ENCODE measurements at places on chromosomes 2 and 18.
A peak's percentile ranks its signal among the peaks of the same experiment; 100 is the strongest.

- DNase-seq, result no peak
Observed at GRCh38 chr2:180707175-180707883, 273.1 kb upstream of the UBE2E3 start.

DNA sequence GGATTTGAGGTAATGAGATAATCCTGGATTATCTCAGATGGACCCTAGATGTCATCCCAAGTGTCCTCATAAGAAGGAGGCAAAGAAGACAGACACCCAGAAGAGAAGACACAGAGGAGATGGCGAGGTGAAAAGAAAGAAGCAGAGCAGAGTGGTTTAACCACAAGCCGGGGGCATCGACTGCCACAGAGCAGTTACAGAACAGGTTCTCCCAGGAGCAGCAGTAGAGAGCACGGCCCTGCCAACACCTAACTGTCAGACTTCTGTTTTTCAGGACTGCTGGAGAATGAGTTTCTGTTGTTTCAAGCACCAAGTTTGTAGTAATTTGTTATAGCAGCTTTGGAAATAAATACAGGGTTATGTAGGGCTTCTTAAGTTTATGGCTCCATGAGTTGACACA, 437.0 kb downstream of the THSD7B start:
- no peak for DNase-seq

- no peak for DNase-seq
Observed at GRCh38 chr2:56770490-56770889, 586.7 kb downstream of the CCDC85A start.

GRCh38 chr2:234476766-234477165, 20.1 kb downstream of the ARL4C start:
- DNase-seq, result no peak

DNA sequence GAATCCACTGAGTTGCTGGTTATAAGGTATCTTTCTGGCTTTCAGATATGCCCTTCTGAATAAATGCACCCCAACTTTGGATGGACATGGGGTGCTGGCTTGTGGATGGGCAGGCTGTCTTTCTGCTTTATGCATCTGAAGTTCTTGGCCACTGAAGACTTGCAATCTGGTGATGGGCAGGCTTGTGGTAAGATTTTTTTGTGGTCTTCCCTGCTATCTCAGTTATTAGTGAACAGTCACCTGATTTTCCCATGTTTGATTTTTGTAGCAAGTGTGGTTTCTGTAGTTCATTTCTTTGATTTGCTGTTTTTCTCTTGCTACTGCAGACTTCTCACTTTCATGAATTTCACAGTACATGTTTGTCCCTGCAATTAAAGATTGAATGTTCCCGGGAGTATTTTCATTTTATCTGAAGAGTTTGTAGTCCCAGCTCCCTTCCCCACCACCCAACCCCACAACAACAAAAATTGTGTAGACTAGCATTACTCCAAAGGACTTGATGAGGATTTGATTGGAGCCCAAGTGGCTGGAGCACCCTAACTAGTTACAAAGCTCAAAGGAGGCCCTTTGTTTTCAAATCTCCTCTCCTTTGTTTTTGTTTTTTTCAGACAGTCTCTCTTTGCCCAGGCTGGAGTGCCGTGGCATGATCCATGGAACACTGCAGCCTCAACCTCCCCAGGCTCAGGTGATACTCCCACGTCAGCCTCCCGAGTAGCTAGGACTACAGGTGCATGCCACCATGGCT, 63.6 kb upstream of the MGAT5 start:
- no peak for DNase-seq

GRCh38 chr2:6945821-6946220, 28.6 kb downstream of the RNF144A start:
- DNase-seq, result no peak

GRCh38 chr2:113260991-113261390, 17.7 kb downstream of the PAX8 start:
- no peak for DNase-seq

DNA sequence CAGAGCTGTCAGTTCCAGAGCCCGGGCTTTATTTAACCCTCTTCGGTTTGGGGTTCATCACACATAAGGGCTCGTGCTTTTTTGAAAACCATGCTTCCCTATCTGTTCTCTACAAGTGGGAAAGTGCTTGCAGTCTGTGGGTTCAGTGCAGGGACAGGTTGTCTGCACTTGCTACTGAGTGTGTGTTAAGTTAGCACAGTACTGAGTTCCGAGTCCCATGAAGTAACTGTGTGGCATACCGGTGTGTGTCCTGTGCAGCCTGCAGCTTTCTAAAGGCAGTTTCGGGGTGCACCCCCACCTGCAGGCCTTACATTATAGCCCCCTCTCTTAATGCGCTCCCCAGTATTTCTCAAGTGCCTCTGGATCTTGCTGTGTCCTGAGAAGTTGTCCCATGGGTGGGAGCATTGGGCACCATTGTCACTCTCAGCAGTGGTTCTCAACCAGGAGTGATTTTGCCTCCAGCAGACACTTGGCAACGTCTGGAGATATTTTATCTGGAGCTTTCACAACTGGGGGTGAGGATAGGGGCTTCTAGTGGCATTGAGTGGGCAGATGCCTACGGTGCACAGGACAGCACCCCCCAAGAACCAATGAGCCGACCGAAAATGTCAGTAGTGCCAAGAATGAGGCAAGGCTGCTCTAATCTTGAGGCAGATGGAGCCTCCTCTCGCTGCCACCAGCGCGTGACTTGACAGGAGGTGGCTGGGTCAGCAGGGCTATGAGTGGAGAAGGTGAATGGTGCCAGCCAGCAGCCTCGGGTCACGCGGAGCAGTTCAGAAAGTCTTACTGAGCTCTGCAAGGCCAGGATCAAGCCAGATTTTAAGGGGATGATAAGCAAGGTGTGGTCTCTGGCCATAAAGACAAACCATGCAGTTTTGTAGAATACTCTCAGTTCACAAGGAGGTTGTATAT, 152.2 kb downstream of the SMAD7 start:
- DNase-seq, result no peak

DNA sequence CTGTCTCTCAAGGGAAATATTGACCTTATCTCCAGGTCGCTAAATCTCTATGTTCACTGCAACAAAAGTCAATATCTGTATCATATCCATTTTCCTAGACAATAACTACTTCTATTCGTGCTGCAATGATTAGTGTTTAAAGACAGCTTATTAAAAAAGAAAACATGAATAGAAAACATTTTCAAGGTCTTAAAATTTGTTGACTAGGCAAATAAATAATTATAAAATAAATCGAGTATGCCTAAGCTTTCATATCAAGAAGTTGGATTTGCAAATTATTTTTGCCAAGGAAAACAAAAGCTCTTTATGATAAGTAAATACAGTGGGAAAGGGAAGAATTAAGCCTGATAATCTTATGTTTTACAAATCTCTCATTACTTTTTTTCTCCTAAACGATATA, 428.5 kb downstream of the NUP35 start:
- no peak for DNase-seq

GRCh38 chr2:158797963-158798700, 3.0 kb downstream of the DAPL1 start:
- DNase-seq, result no peak

DNA sequence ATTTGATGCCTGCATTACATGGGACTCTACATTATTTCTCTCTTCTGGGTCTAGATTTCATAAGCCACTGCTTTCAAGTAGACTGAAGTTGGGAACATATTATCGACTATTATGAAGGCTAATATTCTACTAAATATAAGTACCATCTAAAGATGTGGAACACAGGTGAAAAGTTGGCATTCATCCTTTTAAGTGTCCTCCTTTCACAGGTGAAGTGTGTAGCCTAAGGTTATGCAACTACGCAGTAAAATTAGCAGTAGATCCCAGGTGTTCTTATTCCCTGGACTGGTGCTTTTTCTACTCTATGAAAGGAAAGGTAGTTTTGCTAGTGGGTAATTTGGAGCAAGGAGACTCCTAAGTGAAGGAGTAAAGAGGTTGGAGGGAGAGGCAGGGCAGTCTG, 88.2 kb upstream of the DPP10 start:
- DNase-seq, result no peak

DNA sequence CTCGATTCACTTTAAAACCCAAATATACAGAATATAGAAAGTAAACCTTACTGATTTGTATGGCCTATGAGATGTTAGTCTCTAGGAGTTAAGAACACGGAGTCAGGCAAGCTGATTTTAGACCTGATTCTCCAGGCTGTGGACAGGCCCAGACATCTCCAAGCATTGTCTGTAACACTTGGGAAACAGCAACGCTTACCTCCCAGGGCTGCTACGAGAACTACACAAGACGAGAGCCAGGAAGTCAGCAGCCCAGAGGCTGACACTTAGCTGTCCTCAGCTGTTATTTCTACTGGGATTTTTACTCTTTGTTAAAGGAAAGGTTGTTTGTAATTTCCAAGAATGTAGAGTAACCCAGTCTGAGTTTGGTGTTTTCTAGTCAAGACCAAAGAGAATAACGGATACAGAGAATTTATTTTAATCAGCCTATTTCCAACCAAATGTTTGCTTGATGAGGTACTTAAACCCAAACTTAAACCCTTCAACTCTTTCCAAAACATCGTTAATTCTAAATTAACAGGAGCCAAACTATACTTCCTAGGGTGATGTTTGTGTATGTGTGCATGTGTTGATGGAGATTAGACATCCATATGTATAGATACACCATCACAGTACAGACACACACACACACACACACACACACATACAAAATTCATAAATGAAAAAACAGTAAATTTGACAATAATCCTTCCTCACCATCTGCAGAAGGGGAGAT, 123.4 kb downstream of the LAMA1 start:
- DNase-seq, result no peak

- no peak for DNase-seq
Observed at GRCh38 chr2:38029512-38029911, 46.4 kb downstream of the CYP1B1 start.

- no peak for DNase-seq
Observed at GRCh38 chr2:235091421-235091820, 139.6 kb downstream of the SH3BP4 start.

DNA sequence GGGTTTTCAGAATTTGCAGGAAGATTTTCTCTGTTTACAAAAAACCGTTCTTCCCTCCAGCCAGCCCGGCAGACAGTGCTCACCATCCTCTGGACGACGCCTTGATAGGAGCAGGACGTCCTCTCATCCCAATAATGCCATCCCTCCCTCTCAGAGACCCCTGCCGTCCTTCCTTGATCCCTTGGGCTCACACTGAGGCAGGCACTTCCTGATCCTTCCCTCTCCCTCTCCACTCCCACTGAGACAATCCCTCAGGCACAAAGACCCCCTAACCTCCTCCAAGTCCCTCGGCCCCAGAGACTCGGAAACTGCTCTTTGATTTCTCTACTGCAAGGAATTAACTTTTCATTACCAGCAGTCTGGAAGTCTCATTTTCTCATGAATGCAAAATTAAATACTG, 42.5 kb downstream of the PAX3 start:
- DNase-seq, result no peak

GRCh38 chr2:70442301-70443077, 111.1 kb downstream of the TGFA start:
- DNase-seq, result no peak

- no peak for DNase-seq
Observed at GRCh38 chr2:225402210-225402776, 2.8 kb downstream of the NYAP2 start.

DNA sequence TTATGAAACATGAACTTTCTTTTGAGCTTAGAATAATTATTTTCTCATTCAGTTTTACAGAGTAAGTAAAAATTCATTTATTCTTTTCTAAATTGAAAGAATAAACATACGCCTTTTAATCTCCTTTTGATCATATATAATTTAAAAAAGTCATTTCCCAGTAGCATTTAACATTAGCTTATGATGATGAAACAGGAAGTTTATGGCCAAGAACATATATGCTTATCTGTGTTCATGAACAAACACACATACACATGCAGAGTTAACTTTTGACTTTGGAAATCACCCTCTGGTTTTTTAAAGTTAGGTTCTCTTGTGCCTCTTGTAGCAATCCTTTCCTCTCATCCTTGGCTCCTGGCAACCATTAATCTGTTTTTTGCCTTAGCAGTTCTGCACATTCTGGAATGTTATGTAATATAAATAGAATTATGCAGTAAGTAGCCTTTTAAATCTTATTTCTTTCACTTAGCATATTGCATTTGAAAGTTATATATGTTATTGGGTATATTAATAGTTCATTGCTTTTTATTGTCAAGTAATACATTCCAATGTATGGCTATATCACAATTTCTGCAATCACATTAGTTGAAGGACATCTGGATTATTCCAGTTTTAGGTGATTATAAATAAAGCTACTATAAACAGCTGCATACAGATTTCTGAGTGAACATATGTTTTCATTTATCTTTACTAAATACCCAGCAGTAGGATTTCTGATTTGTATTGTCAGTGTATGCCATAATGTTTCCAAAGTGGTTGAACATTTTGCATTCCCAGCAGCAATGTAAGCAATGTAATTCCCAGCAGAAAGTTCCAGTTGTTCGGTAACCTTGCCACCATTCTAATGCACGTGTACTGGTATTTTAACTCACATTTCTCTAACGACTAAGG, 210.3 kb downstream of the ZRANB3 start:
- DNase-seq, result no peak

GRCh38 chr2:159828738-159829137, 30.7 kb upstream of the CD302 start:
- DNase-seq, result no peak

GRCh38 chr2:17538844-17539554, 1.5 kb upstream of the VSNL1 start:
- peak; percentile 63 for DNase-seq

DNA sequence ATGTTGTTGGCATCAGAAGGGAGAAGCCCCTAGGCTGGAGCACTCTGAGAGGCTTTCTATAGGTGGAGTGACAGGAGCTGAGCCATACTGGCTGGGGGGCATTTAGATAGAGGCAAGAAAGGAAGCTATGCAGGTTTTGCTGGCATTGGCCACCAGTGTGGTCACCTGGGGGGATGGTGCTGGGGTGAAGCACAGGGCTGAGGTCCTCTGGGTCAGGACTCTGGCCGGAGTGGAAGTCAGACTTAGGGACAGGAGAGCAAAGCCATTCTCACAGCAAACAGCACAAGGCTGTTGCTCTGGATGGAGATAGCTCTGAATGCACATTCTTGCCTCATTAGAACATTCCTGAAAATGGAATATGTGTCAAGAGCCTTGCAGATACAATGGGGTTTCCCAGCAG, 47.4 kb downstream of the NTSR2 start:
- no peak for DNase-seq

DNA sequence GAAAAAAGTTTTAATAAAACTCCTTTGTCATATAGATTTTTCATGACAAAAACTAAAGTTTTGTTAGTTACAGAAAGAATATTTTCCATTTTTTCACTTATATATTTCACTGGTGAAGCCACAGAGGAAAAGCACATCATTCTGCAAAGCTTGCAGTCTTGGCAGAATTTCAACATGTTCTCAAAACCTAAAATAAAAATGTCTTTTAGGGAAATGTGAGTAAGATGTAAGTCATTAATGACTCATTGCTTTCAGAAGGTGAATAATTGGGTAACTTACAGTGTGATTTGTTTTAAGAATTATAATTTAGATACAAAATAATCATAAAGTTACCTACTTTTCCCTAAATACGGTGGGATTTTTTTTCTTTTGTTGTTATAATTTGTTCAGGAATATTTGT, 43.4 kb upstream of the TNFRSF11A start:
- no peak for DNase-seq

DNA sequence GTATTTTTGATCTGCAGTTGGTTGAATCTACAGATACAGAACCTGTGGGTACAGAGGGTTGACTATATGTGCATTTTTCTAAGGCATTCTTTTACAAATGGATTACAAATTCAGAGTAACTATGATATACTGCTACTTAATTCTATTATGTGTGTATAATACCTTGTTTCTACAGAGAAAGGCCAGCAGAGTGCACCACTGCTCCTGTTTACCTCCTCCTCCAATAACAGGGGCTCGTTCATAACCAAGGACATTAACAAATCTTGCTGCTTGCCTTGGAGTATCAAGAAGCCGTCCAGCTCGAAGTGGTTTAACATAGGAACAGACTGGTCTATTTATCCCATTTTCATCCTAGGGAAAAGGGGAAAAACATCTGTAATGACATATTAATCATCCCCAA, 16.4 kb downstream of the CEP76 start:
- no peak for DNase-seq
